ENCODE measurements at places on chromosomes 4 and X.

GRCh38 chrX:50068893-50069292 is 131.9 kb downstream of the AKAP4 start:
- no peak for DNase-seq

DNA sequence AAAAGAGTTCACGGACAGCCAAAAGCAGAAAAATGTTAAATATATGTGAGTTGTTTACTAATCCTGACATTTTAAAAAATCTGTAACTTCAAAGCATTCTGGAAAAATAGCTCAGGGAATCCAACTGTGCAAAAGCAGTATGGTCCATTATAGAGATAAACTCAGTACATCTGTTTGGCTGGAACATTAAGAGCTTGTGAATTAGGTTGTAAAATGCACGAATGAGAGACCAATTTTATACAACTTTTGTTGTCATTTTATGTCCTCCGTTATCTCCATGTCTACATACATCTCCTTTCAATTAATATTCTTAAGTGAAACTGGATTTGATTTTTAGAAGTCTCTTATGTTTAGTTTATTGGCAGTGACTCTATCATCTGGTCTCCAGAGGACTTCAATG is 367.0 kb upstream of the ATOH1 start:
- no peak for DNase-seq

DNA sequence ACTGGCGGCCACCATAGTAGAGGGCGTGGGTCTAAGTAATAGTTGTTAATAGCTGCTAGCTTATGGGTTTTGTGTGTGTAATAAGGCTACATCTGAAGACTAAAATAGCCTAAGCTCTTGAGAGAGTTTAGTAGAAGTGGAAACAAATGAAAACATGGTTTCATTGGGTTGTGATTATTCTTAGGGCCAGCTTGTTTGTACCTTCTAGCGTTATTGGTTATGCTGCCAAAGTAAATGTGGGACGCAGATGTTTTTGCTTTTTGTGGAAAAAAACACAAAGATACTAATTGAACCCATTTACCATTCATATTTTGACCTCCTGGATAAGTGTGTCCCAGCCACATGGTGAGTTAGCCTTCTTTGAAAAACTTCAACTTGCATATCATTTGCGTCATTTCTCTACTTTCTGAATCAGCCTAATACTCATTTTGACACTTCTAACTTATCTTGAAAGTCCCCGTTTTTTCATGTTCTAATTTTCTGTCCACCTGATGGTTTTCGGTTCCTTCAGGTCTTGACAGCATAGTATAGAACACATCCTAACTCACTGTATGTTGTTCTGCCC is 305.3 kb downstream of the FRMPD4 start:
- DNase-seq, result no peak

GRCh38 chrX:103107836-103108235 is 14.9 kb upstream of the NXF3 start:
- DNase-seq, result no peak
